CD4-positive, alpha-beta T cell treated with Interferon alpha-2 for 1 hour (primary cell): ENCODE measurements at places on chromosomes 16 and 17.

DNA sequence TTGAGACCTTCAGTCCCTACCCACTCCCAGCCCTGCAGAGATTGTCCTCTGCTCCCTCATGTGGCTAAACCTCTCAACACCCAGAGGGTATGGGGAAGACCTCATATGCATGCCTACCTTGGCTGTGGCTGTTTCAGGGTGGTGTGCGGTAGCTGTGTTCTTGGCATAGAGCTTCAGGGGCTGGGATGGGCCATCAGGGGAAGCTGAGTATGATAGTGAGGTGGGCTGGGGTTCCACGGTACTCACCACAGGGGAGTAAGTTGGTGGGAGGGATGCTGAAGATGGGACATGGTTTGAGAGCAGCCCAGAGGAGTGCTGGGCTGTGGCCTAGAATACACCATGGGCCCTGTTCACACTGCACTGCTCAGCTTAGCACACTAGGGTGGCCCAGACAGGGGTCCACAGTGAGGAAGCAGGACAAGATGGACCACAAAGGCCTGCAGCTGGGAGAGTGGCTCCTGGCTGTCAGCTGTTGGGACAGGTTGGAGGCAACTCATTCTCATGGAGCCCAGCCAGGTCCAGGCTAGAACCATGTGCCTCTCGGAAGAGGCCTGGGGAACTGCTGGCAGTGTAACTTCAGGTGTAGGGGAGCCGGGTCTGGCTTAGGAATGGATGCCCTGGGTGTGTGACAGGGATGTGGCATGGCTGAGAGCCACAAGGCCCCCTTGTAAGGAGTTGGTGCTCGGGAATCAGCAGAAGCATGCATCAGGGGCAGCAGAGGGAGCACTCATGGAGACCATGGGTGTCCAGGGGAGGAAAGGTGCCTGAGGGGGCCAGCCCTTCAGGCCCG lies 3.1 kb downstream of the MFAP4 start:
- DNase-seq: no peak

GRCh38 chr17:78324391-78325075 lies 35.3 kb downstream of the SOCS3 start:
- peak; percentile 69 for DNase-seq

GRCh38 chr17:42526031-42526444 lies 10.0 kb upstream of the NAGLU start:
- DNase-seq: no peak

GRCh38 chr17:37117373-37118142 lies 168.8 kb downstream of the AATF start:
- no peak for DNase-seq

- no peak for DNase-seq
Measured at GRCh38 chr16:85019659-85020245, 7.8 kb upstream of the KIAA0513 start.

- peak; percentile 40 for DNase-seq
Measured at GRCh38 chr17:45226576-45226975, 4.9 kb downstream of the FMNL1 start.

DNA sequence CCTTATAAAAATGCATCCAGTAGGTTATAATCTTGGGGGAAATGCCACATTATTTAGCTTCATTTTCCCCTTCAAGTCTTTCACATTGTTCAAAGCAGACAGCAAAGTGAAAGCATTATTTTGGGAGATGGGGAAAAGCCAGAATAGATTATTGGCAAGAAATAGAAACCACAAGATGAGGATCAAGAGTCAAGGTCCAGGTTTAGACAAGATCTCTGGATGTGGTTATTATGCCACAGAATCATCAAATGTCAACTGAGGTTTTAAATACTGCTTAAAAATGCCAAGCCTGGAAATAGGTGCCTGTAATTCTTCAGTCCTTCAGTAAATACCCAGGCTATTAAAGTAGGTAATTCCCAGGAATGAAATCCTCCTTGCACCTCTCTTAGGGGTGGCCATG lies 65.1 kb upstream of the ALOX12 start:
- no peak for DNase-seq

DNA sequence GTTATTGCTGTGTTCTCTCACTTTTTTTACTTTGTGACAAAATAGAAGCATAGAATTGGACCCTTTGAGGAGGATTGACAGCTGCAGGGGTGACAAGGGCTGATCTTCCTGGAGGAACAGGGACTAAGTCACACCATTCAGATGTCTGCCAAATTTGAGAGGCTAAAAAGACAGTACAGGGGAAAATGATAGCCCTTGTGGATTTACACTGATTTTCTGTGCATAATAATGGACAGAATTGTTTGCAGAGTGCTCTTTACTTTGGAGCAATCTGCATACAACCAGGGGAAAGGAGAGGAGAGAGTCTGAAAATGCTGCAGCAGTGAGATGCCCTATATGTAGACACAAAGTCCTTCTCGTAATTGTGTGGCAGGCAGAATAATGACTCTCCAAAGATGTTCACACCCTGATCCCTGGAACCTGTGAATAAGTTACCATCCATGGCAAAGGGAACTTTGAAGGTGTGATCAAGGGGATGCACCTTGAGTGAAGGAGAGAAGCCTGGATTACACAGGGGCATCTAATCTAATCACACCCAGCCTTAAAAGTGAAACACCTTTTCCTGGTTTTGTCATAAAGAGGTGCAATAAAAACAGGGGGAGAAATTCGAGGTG lies 221.4 kb upstream of the CPHXL start:
- DNase-seq: no peak

DNA sequence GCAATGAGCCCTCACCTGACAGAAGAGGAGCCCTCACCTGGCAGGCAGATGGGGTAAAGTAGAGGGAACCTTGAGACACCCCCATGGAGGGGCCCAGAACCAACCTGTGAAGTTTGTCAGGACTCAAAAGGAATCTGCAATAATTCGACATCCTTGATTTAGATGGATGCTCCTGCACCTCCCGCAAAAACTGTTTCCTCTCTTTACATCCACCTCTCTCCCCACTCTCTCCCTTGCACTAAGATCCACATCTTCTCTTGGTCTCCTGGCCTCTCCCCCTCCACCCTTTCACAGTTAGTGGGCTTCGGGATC lies 34.9 kb upstream of the RBFOX3 start:
- DNase-seq: no peak

- no peak for DNase-seq
Measured at GRCh38 chr17:48799069-48799723, 17.8 kb downstream of the TTLL6 start.

GRCh38 chr16:82524976-82525375 lies 101.8 kb upstream of the CDH13 start:
- DNase-seq: no peak

DNA sequence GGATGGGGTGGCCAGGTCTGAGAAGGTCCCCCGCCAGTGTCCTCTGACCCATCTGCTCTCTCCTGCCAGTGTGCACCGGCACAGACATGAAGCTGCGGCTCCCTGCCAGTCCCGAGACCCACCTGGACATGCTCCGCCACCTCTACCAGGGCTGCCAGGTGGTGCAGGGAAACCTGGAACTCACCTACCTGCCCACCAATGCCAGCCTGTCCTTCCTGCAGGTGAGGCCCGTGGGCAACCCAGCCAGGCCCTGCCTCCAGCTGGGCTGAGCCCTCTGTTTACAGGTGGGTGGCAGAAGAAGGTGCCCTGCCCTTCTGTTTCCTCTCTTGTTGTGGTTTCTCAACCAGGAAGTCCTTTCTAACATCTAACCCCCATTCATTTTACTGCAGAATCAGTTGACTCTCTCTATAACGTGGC lies 7.1 kb downstream of the ERBB2 start:
- DNase-seq: no peak

DNA sequence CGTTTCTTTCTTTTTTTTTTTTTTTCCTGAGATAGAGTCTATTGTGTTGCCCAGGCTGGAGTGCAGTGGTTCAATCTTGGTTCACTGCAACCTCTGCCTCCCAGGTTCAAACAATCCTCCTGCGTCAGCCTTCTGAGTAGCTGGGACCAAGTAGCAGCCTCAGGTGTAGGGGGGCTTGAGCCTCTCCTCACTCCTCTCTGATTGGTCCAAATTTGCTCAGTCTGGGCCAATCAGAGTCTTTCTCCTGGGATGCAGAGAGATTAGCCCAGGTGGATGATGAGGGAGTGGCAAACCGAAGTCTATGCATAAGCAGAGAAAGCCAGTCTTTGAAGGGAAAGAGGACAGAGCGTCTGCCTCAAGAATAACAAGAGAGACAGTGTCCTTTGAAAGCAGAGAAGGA lies 99.0 kb downstream of the BMERB1 start:
- DNase-seq: no peak

- DNase-seq: no peak
Measured at GRCh38 chr17:59754552-59754951, 47.1 kb downstream of the VMP1 start.

GRCh38 chr16:48535831-48536613 lies 74.0 kb downstream of the N4BP1 start:
- no peak for DNase-seq

DNA sequence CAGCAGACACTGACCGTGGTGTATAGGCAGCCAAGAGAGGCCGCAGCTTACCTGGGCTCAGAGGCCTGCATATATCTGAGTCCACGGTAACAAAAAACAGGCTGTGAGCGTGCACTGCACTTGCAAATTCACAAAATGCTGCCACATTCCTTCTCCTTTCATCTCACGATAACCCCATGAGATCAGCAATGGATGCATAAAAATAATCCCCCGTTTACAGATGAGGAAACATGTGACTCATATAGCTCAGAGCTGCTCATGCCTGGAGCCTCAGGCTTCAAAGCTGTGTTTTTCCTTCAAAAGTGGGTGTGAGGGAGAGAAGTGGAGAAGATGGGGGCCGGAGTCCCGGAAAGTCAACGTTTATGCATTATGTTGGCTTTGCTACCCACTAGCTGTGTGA lies 118.3 kb upstream of the FOXF1 start:
- DNase-seq: no peak

DNA sequence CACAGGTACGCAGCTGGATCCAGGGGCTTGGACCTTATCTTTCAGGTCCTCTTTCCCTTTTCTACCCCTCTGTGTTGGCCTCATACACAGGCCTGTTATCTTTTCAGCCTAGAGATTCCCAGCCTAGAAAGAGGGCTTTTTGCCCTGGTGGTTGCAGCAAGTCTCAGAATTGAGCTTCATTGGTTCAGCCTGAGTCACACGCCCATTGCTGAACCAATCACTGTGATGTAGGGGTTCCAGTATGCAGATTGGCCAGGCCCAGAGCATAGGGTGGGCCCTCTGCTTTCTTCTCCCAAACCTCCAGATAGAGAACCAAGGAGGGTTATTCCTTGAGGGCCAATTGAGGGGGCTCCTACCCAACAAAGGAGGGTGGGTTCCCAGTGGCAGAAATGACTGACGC lies 32.8 kb downstream of the GPT2 start:
- DNase-seq: no peak

- no peak for DNase-seq
Measured at GRCh38 chr16:50373780-50374179, 5.0 kb upstream of the BRD7 start.

DNA sequence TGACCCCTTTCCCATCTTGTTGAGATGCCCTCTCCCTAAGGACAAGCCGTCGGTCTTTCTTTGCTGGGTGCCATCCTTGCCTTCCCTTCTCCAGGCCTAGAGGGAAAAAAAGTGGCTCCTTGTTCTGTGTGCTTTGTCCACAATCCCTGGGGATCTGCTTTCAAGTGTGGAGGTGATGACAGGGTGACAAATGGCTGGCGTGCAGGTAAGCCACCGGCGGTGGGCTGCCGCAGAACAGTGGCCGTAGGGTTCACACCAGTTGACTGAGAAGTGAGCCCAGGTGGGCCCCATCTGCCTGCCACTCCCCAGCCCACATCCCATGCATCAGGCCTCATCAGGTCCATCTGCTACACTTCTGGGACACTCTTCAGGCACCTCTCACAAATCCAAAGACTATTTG lies 11.4 kb upstream of the CALB2 start:
- no peak for DNase-seq

DNA sequence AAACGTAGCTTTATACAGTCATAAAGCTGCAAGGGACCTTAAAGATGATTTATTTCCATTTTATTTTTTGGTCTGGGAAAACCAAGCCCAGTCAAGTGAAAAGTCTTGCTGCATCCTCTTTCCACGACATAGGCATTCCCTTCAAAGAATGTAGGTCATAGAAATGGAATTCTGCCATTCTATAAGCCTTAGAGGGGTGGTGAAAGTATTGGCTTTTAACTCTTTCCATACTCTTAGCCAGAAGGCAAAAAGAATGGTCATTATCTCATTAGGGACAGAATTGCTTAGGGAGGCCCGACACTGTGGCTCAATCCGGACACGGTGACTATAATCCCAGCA lies 7.9 kb upstream of the MSL1 start:
- DNase-seq: no peak

DNA sequence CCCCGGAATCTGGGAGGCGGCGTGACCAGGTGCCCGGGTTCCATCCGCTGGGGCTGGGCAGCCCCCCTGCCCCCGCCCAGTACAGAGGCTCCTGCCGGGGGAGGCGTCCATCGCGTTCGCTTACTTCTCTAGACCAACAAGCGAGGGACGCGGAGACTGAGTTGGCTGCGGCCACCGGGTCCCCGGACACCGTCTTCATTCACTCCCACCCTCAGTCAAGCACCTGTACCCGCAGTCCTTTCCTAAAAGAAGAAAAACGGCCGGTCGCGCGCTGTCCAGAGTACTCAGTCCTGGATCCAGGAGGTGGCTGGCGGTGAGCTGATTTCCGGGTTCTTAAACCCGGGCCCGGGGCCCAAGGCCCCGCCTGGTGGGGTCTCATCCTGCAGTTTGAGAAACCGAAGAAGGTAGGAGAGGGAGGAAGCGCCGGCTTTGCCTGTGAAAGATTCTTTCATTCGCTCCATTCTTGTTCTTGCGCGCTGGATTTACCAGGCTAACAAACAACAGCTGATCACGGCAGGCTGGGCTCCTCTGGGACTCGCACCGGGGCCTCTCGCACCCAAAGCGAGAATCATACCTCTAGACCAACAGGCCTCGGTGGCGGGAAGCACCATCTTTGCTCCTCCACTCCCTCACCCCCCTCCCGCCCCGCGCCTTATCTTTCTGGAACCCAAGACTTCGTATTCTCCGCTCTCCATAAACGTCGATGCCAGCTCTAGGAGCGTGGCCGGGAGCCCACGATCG lies 17.4 kb upstream of the OR1F1 start:
- DNase-seq: peak; percentile 28

DNA sequence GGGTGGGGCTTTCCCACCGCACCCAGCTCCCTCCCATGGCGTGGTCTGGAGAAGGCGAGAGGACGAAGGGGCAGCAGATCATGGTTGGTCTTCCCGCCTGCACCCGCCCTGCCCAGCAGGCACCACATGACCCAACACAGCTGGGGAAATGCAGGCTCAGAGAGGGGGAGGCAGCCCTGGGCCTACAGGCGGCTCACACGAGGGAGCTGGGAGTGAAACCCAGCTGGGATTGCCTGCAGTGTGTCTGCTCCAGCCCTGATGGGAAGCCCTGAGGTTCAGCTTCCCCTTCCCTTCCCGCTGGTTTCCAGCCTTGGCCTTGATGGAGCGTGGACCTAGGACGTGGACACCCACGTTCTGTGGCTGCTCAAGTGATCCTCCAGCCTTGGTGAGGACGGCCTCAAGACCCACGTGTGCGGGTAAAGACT lies 20.0 kb upstream of the PABPN1L start:
- no peak for DNase-seq
